ENCODE measurements at places on chromosomes 6 and 20.

DNA sequence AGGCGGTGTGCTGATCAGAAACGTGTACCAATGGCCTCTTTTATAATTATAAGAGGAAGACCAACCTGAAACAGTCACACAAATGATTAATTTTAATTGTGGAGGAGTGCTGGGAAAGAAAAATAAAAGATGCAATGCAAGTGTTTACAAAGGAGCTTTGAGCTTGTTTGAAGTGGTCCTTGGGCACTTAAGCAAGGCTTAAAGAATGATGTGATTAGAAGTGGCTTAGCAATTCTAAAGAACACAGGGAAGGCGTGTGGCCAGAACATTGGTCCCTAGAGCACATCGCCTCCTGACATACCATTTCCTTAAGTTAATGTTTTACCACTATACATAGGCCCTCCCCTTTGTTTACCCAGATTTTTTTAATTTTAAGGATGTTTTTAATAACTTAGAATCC, 26.1 kb downstream of the PTPN1 start:
- DNase-seq, result no peak

GRCh38 chr6:21073318-21073839, 520.2 kb upstream of the SOX4 start:
- no peak for DNase-seq

- no peak for DNase-seq
Measured at GRCh38 chr20:18981962-18982539, 168.5 kb downstream of the SCP2D1 start.

- no peak for DNase-seq
Measured at GRCh38 chr6:170025341-170025911, 265.5 kb downstream of the DLL1 start.

DNA sequence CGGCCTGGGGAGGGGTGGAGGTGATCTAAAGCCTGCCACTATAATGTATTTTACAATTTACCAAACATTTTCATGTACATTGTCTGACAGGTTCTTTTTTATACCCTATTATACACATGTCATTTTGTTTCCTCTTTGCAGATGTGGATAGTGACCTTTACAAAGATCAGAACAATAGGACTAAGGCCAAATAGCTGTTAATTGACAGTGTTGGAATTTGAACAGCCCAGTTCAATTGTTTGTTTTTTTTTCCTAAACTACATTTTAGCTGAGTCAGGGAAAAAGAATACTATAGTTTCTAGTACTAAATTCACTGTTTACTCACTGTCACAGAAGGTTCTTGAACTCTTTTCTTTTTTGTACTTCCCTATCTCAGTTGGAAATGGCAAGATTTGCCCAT, 40.2 kb downstream of the PGM3 start:
- DNase-seq, result no peak

DNA sequence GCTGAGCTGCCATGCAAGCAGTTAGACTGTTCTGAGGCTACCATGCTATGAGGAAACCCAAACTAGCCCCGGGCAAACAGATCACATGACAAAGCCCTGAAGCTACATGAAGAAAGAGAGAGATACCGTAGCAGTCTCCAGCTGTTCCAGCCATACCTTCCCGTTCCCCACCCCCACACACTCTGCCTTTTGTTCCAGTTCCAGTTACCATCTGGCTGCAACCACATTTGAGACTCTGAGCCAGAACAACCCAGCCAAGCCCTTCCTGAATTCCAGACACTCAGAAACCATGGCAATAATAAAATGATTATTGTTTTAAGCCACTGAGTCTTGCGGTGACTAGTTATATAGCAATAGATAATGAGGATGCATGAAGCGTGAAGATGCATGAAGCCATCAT, 28.3 kb downstream of the RIN2 start:
- DNase-seq, result no peak

DNA sequence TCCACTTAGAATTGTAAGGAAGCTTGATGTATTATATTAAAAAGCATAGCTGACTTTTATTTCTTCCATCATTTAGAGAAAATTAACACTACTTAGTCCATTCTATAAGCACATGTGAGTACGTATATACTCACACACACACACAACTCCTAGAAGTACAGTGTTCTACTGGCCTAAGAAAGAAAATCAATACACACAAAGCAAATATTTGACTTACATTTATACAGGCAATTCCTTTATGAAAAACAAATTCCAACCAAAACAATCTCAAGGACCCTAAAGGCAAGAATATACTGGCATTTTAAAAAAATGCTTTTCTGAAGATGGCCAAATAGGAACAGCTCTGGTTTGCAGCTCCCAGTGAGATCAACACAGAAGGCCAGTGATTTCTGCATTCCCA, 71.9 kb downstream of the NRSN1 start:
- DNase-seq, result no peak

GRCh38 chr6:69795469-69796072, 1.2 kb downstream of the LMBRD1 start:
- peak; percentile 15 for DNase-seq

- peak; percentile 72 for DNase-seq
Measured at GRCh38 chr6:89940225-89941027, 46.2 kb downstream of the GJA10 start.

DNA sequence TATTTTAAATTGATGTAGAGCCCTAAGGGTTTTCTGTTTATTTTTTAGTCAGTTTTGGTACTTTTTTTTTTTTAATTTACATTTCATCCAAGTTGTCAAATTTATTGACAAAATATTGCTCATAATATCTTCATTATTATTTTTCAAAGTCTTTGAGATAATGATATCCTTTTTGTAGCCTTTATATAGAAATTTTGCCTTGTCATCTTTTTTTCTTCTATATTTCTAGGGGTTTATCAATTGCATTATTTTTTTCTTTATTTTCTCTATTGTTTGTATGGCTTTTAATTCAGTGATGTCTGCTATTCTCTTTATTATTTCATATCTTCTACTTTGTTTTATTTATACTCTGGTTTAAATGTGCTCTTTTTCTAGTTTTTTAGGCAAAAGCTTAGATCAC, 863.0 kb upstream of the GJE1 start:
- DNase-seq, result no peak

GRCh38 chr6:159686703-159687102, 6.3 kb downstream of the SOD2 start:
- no peak for DNase-seq

GRCh38 chr6:6984585-6985366, 123.0 kb upstream of the RREB1 start:
- no peak for DNase-seq

DNA sequence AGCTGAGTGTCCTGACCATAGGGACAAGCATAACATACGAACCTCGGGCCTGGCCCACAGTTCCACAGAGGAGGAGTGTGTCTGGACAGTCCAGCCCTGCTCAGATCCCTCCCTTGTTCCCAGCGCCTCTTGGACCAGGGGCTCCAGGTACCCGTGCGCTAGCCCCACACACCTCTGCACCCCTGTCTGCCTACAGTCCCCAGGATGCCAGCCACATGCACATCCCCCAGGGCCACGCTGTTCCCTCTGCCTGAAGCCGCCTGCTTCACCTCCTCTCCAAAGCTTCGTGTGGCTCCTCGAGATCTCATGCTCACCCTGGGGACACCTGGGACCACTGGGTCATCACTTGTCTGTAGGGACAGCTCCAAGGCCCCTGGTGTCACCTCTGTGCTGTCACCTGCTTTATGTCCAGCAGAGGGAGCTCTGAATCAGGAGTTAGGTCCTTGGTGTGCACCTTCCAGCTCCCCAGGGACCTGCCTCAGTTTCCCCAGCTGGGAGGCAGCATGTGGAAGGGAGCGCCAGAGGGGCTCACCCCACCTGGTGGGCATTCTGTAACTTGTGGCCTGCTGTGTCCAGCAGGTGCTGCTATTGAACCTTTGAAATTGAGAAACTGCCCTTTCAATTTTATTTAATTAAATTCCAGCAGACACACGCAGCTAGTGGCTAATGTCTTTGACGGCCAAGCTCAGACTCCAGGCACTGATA, 7.3 kb upstream of the YTHDF1 start:
- peak; percentile 31 for DNase-seq

- DNase-seq, result no peak
Measured at GRCh38 chr6:37168163-37168758, 1.7 kb upstream of the PIM1 start.

GRCh38 chr20:653110-653589, at the start of gene SRXN1:
Gene SRXN1 (minus strand): TSS chr20:653200. CDS start chr20:653185, 15 bp downstream.
- DNase-seq, result peak; percentile 85

DNA sequence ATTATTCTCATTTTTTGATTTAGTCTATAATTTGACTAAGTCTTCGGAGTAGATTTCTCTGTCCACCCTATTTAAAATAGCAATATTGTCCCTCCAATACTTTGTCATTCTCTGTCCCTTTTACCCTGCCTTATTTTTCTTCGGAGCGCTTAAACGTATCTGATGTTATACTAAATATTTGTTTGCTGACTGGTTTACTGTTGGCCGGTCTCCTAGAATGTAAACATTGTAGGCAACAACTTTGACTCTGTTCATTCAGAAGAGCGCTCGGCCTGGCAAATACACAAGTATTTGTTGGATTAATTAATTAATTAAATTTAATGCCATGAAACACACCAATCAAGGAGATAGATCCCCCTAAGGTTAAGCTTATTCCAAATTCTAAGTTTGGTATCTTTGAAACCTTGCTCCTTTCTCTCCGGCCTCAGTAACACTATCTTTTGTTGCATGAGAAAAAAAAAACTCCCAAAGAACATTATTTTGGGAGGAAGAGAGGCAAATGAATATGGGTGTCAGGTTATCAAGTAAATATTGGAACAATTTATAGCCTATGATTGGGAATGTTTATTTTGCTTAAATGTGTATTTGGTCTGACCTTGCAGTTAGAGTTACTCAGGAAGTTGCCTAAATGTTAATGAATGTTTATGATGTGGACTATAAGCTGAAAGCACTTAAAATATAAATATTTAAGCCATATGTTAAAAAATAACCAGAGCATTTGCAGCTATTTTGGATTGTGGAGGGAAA, 231.1 kb downstream of the SOX4 start:
- no peak for DNase-seq

DNA sequence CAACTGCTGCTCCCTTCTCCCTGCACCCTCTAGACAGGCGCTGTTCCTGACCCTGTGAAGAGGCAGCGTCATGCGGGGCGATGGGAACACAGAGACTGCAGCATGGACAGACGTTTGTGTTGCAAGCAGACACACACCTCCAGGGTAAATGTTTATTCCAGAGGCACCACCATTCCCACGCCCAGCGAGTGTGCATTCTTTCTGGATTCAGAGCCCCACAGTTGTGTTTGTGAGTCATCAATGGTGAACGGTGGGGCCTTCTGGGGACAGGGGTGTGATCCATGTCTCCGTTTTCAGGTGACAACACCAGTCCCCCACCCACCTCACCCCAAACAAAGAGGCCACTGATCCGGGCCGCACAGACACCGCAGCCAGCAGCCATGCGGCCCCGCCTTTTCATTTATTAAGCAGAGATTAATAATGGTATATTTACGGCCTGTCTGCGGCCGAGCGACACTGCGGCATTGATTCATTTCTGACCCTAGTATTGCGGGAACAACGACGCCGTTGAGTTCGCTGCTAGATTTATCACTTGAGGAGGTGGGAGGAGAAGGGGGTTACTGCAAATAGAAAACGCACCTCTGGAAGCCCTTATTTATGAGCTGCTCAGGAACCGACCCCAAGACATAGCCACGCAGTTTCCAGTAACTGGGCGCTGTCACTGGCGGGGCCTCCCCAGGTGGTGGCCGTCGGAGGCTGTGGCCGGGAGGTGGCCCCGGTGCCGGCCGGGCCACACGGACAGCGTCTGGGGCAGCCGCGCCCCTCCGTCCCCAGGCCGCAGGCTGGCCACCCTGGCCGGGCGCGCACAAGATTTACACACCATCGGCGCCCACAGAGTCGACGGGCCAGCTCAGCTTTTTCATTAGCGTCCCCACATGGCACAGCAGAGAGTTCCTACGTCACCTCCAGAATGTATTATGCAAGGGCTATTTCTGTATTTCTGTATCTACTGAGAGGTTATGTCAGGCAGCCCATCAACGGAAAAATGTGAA, 367.6 kb downstream of the THBS2 start:
- no peak for DNase-seq

DNA sequence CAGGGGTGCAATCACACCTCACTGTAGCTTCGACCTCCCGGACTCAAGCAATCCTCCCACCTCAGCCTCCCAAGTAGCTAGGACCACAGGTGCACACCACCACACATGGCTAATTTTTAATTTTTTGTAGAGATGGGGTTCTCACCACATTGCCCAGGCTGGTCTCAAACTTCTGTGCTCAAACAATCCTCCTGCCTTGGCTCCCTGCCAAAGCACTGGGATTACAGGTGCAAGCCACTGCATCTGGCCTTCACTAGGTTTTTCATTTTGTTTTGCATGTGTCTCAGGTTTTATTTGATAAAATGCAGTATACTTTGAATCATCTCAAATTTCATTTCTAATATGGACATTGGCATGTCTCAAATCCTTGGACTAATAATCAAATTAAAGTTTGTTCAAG, 98.7 kb downstream of the SLC16A10 start:
- DNase-seq, result no peak

GRCh38 chr20:440636-441035, 21.7 kb downstream of the TBC1D20 start:
- DNase-seq, result no peak

GRCh38 chr6:46000905-46001304, 14.8 kb downstream of the CLIC5 start:
- DNase-seq, result no peak

- DNase-seq, result no peak
Measured at GRCh38 chr6:13560651-13561044, 13.8 kb upstream of the SIRT5 start.

- no peak for DNase-seq
Measured at GRCh38 chr20:62368976-62369814, 2.1 kb upstream of the LAMA5 start.

DNA sequence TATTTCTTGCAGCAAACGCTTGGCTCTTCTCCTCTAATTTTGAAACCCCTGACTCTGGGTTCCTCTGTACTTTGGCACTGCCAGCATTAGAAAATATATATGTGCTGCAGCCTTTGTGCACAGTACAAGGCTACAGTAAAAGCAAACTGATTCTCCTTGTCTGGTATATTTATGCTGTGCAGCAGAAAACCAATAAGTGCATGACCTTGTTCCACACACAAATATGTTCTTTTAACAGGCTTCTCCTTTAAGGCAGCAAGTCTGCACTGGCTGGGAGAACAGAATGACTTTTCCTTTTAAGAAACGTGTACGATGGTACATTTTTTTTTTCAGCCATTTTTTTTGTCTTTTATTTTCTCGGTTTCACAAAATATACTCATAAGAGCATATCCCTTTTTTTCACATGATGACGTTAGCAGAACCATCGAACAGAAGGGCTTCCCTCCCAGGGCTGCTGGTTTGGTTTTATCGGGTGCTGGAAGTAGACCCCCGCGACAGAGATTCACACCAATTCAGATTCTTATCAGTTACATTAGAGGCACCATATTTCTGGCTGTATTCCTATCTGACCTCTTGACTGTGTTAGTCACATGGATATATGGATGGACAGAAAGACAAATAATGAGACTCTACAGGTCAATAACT, 129.9 kb upstream of the ARID1B start:
- DNase-seq, result no peak

DNA sequence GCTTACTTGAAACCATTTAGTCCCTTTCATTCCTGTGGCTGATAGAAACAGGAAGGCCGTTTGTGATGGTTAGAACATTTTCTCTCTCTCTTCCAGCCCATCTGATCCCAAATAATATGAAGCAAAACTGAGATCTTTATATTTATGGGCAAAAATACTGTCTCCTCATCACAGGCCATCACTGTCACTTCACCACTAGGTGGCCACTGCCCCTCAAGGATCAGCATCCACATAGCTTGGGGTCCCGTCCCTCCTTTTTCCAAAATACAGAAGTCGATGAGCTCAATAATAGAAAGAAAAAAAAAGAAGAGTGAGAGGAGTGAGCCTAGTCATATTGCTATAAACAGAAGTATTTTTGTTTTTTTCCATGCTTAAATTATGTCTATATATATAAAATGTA, 46.4 kb upstream of the LAMP5 start:
- DNase-seq, result no peak
